ENCODE measurements at places on chromosomes 7 and 10.

- DNase-seq, result no peak
These were observed 56.2 kb downstream of the SEMA3D start for GRCh38 chr7:85130702-85131101.

DNA sequence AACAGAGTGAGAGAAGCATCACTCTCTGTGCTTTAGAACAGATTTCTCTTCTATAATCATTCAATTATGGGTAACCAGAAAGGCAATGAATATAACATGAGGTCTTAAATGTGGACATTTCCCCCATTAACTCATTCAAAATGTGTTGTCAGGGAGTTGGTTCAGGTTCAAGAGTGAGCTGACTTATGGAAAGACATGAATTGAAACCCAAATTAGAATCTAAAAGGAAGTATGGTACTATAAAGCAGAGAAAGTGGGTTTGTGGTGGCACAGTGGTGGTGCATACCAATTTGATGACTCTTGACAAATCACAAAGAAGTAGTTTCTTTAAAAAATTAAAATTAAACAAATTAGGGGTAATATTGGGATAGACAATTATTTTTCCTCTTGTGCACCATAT, 114.6 kb upstream of the MEOX2 start:
- DNase-seq, result no peak

- DNase-seq, result no peak
These were observed 81.4 kb upstream of the ADAM12 start for GRCh38 chr10:126469692-126470091.

GRCh38 chr10:133150226-133150625, 9.8 kb upstream of the KNDC1 start:
- DNase-seq, result no peak

- no peak for DNase-seq
These were observed 63.3 kb downstream of the RASGEF1A start for GRCh38 chr10:43203448-43204041.

All from H1 (cell line).